ENCODE measurements at places on chromosomes 2 and 18.
A peak's percentile ranks its signal among the peaks of the same experiment; 100 is the strongest.

GRCh38 chr2:31384351-31384750, 30.2 kb downstream of the XDH start:
- no peak for DNase-seq

DNA sequence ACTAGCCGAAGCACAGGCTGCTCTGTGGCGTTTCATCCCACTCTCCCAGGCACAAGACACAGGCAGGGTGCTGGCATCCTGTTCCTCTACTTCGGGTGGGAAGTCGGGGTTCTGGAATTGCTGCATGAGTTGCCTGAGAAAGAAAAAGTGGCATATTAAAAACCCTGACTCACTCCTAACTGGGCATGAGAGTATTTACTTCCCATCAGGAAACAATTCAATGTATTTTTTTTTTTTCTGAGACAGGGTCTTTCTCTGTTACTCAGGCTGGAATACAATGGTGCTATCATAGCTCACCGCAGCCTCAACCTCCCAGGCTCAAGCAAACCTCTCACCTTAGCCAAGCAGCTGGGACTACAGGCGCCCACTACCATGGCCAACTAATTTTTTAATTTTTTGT, 7.4 kb downstream of the ODC1 start:
- no peak for DNase-seq

DNA sequence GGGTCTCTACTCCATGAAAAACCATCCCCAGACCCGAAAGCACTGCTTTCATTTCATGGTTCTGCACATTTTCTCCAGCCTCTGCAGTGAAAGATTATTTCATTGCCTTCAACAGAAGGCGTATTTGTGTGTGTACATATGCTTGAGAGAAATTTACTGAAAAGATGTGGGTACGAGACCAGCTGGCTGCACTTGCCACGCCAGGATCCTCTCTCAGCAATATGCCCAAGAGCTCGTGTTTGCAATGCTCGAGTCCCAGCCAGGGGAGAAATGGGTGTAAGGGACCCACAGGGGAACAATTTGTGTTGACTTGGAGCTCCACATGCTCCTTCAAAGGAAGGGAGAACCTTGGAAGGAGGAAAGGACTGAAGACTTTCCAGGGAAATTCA, 37.3 kb downstream of the TMEM177 start:
- DNase-seq, result no peak

DNA sequence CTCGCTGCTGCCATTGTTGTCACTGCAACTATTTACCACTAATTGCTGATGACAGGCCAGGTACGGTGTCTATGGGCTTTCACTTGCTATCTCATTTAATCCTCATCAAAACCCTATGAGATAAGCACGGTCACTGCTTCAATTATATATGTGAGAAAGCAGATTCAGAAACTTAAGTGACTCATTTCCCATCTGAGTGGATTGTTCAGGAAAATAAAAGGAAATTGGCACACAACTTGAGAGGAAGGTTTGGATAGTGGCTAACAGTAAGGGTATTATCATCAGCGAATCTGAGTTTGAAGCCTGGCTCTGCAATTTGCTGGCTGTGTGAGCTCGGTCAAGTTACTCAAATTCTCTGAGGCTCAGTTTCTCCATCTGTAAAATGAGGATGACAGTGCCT, 196.0 kb downstream of the KCNS3 start:
- no peak for DNase-seq

- DNase-seq, result no peak
Observed at GRCh38 chr2:57022496-57022895, 838.7 kb downstream of the CCDC85A start.

DNA sequence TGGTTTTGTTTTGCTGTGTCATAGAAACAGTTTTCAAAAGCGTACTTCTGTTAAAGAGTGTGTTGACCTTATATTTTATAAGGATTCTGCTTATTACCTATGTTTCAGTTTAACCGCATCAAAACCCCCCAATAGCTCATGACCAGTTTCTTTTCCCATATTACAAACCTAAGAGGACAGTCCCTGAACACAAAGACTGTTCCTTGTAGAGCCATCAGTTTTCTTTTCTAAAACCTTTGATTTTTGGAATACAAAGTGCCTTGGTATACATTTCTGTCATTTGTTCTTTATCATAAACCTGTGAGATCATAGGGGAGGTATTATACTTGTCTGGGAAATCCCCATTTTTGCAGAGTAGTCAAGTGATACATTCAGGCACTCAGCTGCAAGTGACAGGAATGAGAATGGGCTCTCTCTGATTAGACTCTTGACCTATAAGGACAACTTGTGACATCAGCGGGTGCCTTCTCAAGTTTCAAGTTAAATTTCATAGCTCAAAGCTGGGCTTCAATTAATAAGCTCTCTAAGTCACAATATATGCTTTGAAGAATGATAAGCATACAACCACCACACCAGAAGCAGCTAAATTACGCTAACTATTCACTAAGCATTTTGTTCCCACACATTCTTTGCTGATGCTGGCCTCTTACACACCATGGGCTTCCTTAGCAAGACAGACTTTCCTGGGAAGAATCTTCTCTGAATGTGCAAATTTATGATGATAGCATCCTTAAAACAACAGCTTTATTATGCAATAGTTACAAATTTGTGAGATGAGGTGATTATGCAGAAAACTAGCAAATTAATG, 97.5 kb upstream of the CD302 start:
- DNase-seq, result no peak

- no peak for DNase-seq
Observed at GRCh38 chr2:219010162-219010756, 17.0 kb upstream of the CRYBA2 start.

DNA sequence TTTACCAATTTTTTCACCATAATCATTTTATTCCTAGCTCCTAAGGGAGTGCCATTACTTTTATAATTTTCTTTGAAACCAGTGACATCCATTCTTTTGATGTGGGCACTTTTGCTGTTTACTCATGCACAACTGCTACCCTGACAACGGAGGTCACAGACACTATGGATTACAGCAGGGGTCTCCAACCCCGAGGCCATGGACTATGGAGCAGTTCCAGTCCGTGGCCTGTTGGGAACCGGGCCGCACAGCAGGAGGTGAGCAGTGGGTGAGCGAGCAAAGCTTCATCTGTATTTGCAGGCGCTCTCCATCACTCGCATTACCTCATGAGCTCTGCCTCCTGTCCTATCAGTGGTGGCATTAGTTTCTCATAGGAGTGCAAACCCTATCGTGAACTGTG, 34.6 kb downstream of the PRPF40A start:
- DNase-seq, result no peak

- DNase-seq, result no peak
Observed at GRCh38 chr2:25570161-25570845, 103.1 kb downstream of the DTNB start.

- no peak for DNase-seq
Observed at GRCh38 chr2:25824718-25825117, 53.6 kb downstream of the ASXL2 start.

DNA sequence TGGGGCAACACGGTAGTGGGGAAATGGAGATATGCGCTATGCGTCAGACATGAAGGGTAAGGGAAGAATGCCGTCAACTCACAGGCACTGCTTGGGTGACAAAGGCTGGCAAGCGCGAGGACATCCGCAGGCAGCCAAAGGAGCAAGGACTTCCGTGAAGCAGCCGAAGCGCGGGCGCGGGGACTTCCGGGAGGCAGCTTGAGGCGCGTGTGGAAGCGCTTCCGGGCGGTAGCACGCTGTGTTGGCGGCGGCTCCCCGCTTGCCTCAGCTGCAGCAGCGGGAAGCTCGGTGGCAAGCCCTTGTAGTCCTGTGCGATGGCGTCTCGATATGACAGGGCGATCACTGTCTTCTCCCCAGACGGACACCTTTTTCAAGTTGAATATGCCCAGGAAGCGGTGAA, at the start of gene PSMA8:
TSS of gene PSMA8 (plus strand) at position 218 of the 400 bp plus-strand sequence. CDS start at position 315, 97 bp downstream.
- DNase-seq, result peak; percentile 52

DNA sequence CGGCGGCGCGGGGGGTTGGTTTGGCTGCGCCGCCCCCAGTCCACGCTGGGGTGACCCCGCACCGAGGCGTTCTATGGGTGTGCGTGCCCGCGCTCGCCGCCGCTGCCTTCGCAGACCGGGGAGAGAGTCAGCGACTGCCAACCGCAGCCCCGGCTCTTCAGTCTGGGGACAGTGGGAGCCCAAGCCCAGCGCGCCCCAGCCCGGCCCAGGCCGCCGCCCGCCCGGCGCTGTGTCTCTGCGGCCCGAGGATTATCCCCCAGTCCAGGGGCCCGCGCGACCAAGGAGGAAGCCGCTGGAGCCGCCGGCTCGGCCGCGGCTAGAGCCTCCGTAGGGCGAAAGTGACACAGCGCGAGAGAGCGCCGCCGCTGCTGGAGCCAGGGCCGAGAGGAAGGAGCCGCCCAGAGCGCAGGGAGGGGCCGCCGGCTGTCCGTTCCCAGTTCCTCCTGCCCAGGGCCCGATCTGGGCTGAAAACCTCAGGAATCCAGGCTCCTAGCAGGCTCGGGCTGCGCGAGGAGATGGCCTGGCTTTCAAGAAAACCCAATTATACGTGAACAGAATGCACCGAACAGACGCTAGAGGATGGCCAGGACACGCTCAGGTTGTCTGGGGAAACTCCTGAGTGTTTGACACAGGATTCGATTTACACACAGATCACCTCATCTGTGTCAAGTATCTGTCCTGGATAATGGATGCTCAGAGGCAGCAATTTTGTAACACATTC, 2.4 kb downstream of the CTIF start:
- DNase-seq, result no peak

DNA sequence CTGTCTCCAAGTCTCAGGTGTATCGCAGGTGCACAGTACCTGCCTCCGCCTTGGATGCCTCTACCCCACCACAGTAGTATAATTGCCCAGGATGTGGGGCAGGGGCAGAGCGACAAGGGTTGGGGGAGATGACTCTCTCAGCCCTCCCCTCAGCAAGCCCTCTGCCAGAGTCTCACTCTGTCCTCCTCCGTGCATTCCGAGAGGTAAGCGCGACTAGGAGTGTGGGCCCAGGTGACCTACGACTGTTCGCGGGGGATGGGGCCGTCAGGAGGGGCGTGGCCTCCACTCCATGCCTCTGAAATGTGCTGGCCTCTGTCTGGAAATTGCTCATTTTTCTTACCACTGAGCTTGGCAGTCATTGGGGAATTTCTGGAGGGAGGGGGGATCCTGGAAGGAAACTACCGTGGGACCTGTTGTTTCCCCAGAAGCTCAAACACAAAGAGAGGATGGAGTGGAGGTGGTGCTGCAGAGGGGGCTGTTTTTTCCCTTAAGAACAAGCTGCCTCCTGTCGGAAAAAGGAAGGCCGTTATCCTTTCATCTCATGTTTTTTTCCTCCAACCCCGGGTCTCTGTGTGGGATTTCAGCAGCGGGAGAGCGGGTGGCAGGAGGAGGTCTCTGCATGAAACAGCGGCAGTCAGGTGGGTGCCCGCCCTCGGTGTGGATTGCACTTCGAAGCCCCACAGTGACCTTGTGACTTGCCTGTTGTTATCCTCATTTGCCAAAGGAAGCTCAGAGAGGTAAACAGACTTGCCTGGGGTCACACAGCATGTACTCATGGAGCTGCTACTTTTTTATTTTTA, 13.0 kb upstream of the RALB start:
- DNase-seq, result no peak

GRCh38 chr18:60197671-60198462, 174.7 kb downstream of the MC4R start:
- no peak for DNase-seq

GRCh38 chr2:5748946-5749345, 56.8 kb downstream of the SOX11 start:
- DNase-seq, result no peak

DNA sequence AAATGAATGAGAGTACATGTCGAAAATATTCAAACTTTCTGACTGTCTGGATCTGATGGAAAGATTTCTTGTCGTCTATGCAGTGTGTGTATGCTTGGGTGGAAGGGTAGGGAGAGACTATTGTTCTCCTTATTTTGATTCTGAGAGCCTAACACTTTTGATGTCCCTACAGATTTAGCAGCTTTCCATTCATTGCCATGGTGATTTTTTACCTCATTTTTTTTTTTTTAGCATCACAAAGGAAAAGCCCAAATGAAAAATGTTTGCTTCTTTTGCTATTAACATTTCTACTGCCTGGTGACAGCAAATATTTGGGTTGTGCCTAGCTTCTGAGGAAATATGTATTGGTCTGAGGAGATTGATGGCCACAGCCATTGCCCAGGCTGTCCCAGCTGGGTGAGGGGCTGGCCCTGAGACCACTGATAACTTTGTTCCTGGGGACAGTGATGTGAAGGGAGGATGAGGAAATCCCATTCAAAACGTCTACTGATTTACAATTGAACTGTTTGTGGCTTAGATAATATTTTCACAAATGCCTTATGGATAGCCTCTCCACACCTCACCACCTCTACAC, 558.6 kb downstream of the DCC start:
- no peak for DNase-seq

DNA sequence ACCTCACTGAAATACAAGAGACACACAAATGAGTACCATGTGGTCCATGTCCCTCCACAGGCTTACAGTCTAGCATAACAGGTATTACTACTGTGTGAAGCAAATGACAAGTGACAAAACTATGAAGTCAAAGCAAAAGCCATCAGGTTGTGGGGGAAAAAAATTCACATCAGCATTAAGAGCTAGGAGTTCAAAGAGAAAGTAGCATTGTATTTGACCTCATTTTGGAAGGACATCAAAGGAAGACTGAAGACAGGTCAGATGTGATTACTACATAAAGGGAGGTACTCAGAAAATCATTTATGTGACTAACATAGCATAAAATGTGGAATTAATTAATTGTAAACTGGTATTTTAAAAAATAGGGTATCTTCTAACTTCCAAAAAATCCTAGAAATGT, 224.2 kb downstream of the CDH2 start:
- DNase-seq, result no peak

- DNase-seq, result no peak
Observed at GRCh38 chr2:197097578-197098366, 171.3 kb upstream of the PGAP1 start.

- no peak for DNase-seq
Observed at GRCh38 chr2:26033270-26033817, 540 bp upstream of the RAB10 start.

GRCh38 chr2:146451972-146452371, 1392.9 kb upstream of the ACVR2A start:
- DNase-seq, result no peak

- DNase-seq, result no peak
Observed at GRCh38 chr2:161036926-161037325, 123.3 kb upstream of the TANK start.

DNA sequence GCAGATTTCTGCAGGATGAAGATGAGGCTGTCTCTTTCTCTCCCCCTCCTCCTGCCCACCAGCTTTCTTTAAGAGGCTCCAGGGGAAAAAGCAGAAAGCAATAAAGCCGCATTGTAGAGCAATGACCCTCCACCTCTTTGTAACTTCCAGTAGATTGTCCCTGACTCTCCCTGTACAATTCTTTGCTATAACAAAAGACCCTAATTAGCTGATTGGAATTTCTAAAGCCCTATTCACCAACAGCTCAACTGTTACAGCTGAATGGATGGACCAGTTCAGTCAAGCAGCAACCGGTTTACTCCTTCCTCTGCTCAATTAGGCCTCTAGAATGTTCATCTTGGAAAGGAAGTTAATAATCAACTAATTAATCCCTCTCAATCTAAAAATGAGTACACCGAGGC, 301.0 kb downstream of the STK39 start:
- no peak for DNase-seq

- DNase-seq, result no peak
Observed at GRCh38 chr18:58144671-58145285, 100.8 kb downstream of the NEDD4L start.

- DNase-seq, result no peak
Observed at GRCh38 chr2:163417596-163418337, 318.0 kb downstream of the FIGN start.

- DNase-seq, result no peak
Observed at GRCh38 chr2:234249873-234250272, 199.4 kb downstream of the SPP2 start.
